DMS53 (cell line): ENCODE measurements at places on chromosomes 1 and 21.

- DNase-seq = no peak
Measured at GRCh38 chr1:61865646-61866220, 123.5 kb downstream of the PATJ start.

DNA sequence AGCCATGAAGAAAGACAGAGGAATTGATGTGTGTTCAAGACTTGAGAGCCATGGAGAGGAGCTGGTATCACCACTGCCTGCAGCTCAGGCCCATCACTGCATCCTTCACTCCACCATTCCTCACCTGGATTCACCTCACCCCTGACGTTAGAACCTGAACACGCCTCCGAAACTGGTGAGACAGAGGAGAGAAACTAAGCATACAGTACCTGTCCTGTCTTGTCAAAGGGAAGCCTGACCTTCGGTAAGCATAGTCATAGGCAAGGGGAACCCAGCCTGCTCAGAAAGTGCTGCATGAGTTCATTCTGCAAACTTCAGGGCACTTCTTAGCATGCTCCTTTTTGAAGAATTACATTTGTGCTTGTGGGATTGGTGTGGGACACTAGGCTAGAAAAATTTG lies 425.8 kb downstream of the DSCAM start:
- DNase-seq = no peak

- peak; percentile 66 for DNase-seq
Measured at GRCh38 chr1:11804666-11805421, 920 bp downstream of the MTHFR start.

DNA sequence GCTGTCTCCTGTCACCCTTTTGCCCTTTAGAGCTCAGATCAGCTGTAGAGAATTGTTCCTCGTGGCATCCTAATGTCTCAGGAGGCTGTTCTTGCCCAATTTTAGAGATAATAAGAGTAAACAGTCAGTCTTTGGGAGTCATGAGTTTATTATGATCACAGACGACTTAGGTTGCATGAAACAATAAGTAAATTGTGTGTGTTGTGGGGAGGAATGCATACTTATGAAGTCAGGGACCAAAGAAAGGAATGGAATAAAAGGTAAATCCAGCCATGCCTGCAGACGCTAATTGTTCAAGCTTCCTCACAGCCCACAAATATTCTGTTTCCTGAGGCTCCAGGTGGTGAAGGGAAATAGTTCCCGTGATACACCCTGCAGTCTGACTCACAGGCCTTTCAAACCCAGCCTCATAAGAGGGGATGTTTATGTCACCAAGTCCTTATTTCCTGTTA lies 897 bp downstream of the EPHX4 start:
- peak; percentile 94 for DNase-seq

- no peak for DNase-seq
Measured at GRCh38 chr1:22411589-22411988, 40.1 kb upstream of the ZBTB40 start.

GRCh38 chr1:230977761-230978490 lies 735 bp downstream of the TTC13 start:
- peak; percentile 68 for DNase-seq

DNA sequence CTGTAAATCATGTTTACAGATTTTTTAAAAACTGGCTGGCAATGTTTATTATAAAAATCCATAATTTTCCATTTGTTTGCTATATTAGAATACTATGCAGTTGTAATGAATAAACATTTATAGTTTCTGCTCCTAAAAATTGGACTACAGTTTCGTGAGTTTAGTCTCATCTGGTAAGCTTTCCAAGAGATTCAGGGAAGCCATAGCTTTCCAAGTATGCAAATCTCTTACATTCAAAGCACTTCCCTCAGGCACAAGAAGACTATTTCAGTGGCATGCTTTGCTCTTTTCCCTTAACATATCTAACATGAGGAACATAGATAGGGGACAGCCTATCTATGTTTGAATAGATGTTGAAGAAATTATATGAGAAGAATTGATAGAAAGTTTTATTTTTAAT lies 77.2 kb downstream of the ADGRL2 start:
- DNase-seq = no peak

DNA sequence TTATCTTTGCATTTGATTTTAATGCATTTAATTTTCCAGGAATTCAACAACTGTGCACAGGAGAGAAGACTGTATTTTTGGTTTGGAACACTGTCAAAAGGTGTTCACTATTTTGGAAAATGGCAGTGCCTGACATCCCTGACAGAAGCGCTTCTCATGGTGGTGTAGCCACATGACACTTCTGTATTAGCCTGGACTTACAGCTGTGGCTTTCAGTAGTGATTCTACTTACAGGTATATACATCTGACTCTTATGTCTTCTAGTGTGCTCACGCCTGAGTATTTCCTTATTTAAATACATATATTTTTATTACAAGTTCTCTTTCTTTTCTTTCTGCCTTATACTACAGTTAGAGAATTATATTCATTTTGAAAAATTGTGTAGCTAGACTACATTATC lies 52.3 kb upstream of the C8B start:
- no peak for DNase-seq

DNA sequence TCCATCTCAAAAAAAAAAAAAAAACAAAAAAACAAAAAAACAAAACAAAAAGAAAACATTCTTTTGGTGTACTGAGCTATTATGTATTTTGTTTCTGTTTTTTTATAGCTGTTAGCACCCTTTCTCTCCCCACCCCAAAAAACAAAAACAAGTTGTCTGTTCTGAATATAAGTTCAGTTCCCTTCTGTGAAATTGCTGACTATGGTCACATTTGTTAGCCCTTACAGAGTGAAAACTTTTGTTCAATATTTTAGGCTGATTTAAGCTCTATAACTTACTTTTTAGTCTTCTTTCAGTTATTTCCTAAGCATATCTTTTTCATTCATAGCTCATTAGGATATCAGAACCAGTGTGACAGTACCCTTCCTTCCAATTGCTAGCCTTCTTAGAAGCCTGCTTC lies 1056.6 kb upstream of the NCAM2 start:
- DNase-seq = no peak

- DNase-seq = peak; percentile 30
Measured at GRCh38 chr1:45170151-45170742, 36.2 kb downstream of the ZSWIM5 start.

DNA sequence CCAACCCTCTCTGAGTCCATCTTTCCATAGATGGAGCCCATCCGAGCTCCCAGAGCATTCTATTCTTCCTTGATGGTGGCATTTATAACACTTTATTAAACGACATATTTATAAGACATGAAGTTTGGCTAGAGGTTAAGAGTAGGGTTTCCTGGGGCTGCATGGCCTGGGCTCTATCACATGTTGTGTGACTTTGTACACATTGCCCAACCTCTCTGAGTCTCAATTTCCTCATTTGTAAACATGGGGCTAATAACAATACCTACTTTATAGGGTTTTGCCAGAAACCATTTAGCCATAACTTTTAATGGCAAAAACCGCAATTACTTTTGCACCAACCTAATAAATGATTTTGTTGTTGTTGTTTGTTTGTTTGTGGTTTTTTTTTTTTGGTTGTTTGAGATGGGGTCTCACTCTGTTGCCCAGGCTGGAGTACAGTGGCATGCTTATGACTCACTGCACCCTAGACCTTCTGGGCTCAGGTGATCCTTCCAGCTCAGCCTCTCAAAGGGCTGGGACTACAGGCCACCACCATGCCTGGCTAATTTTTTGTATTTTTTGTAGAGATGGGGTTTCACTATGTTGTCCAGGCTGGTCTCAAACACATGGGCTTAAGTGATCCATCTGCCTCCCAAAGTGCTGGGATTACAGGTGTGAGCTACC lies 13.9 kb upstream of the ASAP3 start:
- peak; percentile 37 for DNase-seq

GRCh38 chr1:119861547-119861946 lies 34.8 kb downstream of the ADAM30 start:
- no peak for DNase-seq

DNA sequence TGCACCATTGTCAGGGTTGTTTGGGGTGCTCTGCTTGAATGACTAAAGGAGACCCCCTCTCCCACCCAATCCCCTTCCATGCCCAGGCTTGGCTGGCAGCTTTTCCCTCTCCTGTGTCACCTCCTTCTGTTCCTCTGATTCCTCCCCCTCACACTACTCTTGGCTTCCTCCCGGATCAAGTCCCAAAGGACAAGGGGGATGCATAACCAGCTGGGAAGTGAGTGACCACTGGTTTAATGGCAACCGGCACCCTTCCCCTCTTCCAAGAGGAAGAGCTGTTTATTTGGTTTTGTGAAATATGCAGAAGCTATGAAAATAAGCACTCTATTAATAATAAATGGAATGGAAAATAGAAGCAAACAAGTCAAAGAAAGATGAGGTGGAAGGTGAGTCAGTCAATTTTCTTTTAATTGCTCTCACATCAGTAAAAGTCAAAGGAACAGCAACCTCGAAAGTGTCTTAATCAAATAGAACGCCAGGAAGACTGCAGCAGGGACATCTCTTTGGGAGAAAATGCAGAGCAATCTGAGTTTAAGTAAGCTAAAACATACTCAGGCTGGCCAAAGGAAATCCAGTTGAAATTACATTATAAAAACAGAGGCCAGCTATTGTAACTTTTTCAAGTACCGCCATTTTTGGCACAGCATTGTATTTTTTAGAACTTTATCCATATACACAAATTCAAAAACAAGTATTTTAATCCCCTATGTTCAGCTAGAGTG lies 322.5 kb downstream of the SIPA1L2 start:
- DNase-seq = no peak

DNA sequence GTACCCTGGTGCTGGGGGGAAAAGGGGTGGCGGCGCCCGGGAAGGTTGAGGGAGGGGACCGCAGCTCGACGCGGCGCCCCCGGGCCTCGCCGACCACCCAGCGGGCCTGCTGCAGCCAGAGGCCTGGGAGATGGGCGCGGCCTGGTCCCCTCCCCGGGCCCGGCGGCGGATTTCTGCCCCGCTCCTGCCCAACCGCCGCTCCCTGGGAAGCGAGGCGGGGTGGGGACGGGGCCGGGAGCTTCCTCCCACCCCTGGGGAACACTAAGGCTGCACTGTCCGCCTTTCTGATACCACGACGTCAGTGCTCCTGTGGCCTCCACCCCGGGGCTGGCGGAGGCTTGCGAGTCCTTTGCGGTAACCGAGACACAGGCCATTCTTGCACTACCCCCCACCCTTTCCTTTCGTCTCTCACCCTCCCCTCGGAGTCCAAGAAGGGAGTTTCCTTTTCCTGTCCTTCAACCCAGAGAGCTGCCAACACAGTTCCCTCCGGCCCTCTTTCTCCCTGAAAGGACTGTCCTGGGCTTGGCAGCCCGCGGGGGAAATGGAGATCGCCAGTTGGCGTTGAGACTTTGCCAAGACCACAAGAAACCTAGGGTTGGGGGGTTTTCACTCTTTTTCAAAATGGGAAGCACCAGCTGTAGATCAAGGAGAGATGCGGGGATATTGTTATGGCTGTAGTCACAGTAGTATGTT lies 742 bp downstream of the SH3GLB1 start:
- peak; percentile 79 for DNase-seq

DNA sequence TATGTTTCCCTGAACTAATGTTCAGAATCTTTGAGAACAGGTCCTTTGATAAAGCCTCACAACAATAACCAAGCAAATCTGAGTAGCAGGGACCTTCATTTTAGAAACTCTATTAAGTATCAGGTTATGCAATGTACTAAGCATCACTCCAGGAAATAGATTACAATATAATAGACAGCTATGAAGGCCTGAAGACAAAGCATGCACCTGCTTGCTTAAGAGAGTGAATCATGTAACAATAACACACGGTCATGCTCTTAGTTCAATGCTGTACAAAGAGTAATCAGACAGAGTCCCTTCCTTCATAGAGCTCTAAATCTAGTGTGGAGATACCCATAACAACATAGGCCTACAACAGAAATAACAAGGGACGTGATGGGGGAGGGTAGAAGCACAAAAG lies 8.1 kb upstream of the CMPK1 start:
- peak; percentile 98 for DNase-seq

DNA sequence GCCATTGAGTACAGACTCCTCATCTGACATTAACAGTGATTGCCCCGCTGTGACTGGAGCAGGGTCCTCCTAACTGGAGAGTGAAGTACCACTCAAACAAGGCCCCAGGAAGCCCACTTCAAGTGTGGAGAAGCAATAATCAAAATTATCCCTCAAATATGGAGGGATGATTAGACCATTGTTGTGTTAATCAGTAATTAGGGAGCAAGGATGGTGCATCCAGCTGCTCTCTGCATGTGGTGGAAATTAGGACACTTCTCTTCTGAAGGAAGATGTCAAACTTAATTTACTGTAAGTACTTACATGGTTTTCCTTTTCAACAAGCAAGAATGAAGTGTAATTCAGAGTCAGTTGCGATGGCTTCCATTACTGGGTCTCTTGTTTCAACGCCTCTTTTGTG lies 3.4 kb upstream of the ZP4 start:
- DNase-seq = no peak

GRCh38 chr1:66384258-66384921 lies 149.6 kb upstream of the SGIP1 start:
- no peak for DNase-seq

GRCh38 chr1:87953732-87954344 lies 625.2 kb downstream of the LMO4 start:
- peak; percentile 85 for DNase-seq

GRCh38 chr1:68571454-68572235 lies 74.8 kb upstream of the DEPDC1 start:
- DNase-seq = peak; percentile 81

DNA sequence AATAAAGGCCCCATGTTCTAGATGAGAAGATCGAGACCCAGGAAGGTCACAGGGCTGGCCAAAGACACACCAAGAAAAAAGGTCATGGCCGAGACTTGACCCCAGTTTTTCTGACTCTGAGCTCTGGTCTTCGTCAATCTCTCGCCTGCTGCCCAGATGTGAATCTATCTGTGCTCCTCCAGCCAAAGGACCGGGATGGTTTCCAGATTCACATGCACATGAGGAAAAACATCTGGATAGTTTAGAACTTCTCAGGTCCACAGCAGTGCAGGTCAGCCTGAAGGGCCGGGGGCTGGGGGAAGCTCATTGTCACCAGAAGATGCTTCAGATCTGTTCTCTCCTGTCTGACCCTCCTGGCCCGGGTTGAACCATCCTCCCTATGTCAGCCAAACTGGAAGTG lies 49.0 kb downstream of the KCNN3 start:
- no peak for DNase-seq

- DNase-seq = peak; percentile 38
Measured at GRCh38 chr21:33451634-33452071, 28.1 kb downstream of the TMEM50B start.

DNA sequence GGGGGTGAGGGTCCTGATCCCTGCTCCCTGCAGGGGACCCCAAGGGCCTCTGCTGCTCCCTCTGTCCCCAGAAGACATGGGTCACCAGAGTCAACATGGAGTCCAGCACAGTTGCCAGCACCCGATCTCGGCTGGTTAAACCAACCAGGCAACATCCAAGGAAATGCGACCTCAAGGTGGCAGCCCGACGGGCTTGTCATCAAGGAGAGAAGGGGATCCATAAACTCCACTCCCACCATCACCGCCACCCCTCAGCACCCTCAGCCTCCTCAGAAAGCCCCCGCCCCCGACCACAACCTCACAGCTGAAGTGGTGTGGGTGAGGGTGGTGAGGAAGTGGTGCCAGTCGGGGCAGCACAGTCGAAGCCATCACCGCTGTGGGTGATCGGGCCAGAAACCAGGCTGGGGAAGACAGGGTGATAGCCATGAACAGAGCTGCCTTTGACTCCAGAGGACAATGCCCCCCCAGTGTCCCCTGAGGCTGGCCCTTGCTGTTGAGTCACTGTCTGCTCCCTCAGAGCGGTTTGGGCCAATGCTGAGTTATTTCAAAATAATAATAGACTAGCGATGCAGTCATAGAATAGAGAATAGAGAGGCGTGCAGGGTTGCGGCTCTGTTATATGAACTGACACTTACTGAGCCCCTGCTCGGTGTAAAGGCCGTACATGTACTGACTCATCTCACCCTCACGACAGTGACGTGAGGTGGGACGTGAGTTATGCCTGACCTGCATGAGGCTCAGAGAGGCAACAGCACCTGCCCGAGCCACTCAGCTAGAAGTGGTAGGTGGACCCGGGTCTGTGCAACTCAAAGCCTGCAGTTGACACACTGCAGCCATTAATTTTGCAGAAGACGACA lies 88.7 kb upstream of the IFFO2 start:
- DNase-seq = no peak
